HuH-7.5 (cell line): ENCODE measurements at places on chromosomes 1 and 21.

DNA sequence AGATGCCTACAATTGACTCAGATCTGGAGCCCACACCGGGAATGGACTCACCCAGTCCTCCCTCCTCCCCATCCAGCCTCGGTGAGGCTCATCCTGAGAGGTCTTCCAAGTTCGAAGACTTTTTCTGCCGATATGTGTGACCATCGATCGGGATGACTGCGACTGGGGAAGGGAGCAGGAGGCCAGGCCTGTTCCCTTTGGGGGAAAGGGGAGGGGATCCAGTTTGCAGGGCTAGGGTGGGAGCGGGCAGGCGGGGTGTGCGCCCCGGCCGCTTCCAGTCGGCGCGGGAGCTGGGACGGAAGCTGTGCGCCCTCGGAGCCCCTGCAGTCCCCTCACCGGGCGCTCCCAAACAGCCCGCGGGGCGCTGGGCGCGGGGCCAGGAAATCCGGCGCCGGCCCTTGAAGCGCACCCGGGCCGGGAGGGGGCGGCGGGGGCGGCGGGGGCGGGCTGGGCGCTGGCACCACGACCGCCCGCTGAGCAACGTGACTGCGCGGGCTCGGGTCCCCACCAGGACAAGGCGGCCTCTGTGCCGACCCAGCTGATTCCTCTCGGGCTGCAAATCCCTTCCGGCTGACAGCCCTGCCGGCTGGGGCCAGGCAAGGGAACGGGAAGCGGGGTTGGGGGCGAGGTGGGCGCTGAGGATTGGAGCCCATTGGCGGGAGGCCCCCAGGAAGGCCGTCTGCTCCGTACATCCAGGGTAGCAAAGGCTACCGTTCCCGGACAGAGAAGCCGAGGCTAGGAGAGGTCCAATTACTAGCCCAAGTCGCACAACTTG, 103.9 kb downstream of the EBNA1BP2 start:
- DNase-seq: no peak

DNA sequence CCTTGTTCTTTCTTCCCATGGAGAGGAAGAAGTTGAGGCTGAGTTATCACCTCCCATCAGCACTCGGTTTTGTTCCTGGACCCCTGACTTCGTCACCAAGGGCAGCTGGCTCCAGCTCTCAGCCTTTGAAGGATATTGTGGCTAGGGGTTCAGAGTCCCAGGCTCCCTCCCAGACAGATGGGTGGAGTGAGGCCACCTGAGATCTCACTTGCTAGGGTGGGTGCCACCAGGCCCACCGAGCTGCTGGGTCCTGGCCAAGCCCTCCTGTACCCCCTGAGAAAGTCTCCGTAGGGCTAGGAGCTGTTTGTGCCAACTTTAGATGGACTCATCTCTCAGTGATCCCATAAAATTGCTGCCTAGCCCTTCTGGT, 6.9 kb downstream of the MX2 start:
- DNase-seq: no peak

DNA sequence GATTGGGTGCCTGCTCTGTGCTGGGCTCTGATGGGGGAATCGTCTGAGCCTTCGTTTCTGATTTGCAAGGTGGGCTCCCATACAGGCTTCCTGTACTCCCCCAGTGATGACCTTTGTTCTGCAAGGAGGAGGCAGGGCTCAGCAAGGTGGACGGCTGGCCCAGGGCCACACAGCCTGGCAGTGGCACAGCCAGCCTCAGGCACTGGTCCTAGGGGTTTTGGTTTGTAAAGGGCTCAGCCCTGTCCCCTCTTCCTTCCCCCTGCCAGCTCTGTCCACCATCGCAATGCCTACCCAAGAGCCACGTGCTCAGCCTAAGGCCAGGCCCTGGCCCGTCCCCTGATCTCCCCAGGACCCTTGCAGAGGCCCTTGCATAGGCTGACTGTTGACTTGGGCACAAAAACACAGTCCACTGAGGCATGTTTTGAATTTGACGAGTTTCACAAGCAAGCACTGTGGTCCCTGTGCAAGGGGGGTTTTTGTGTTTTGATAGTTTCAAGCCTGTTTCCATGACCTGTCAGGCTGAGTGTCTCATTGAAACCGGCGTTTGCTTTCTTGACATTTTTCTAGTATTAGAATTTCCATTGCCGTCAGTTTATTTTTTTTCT, 39.5 kb upstream of the TNFRSF1B start:
- no peak for DNase-seq

DNA sequence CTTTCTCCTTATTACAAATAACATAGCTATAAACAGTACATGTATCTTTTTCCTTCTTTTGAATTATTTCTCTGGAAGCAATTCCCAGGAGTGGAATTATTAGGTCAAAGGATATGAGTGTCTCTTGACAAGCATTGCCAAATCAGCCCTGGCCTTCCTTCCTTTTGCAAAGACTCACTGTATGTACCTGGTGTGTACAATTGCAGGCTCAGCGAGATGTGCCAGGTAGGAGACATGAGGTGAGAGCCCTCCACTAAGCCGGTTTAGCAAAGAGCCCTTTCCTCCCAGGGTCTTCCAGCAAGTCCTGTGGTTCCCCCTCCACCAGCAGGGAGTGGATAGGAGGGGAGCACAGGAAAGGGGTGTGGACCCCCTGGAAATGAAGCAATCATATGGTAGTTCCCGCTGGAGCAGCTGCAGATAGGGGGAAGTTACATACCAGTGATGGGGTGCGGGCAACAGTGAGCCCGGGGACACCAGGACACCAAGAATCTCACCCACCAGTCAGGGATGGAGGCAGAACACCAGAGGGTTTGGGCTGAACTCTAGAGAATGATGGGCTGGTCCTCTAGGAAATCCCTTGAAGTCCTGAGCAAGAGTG, 18.3 kb downstream of the RCSD1 start:
- no peak for DNase-seq

DNA sequence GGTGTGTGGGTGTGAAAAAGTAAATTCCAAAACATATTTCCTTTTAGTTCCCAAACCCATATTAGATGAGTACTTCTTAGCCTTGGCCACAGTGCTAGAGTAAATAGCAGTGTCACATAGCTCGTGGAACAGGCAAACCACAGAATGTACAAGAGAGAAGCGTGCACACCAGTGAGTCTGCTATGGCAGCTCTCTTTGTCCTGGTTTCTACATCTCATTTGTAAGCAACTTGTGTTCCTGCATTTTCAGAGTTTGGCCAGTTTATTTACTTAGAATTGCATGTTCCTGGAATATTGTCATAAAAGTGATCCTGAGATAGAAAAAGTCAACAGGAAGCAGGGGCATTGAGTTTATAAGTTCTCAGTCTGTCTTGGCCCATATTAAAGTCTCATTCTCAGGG, 142.1 kb downstream of the DHRS3 start:
- no peak for DNase-seq

DNA sequence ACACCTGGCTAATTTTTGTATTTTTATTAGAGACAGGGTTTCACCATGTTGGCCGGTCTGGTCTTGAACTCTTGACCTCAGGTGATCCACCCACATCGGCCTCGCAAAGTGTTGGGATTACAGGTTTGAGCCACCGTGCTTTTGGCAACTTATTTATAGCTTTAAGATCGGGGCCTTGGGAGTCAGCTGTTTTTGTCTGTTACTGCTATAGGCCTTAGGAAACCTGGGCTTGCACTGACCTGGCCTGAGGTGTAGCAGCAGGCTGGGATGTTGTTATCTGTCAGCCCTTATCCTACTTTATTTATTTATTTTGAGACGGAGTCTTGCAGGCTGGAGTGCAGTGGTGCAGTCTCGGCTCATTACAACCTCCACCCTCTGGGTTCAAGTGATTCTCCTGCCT, 11.4 kb downstream of the SZRD1 start:
- DNase-seq: no peak

DNA sequence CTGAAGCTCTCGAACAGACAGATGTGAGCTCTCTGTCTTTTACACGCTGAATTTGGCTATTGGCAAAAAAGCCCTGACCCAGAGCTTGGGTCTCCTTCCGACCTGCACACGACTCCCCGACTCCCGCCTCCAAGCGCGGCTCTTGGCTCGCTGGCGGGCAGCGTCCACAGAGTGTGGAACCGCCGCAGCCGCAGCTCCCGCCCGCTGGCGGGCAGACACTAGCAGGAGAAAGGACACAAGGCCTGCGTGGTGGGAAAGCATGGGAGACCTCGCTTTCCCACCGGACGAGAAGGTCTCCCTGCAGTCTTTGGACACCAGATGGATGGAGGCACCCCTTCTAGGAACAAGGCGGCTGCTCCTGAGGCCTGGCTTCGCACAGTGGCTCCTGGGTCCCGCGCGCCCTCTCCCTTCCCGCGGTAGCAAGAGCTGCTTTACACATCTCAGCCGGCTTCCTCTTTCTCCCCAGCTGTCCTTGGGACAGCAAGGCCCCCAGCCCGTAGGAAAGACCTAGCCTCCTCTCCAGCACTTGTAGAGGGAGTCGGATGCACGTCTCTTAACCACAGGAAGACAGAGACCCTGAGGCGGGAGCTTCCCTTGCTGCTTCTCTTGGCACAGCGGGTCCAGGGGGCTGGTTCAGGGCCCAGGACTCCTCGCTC, 92.1 kb downstream of the PRKAB2 start:
- DNase-seq: no peak

DNA sequence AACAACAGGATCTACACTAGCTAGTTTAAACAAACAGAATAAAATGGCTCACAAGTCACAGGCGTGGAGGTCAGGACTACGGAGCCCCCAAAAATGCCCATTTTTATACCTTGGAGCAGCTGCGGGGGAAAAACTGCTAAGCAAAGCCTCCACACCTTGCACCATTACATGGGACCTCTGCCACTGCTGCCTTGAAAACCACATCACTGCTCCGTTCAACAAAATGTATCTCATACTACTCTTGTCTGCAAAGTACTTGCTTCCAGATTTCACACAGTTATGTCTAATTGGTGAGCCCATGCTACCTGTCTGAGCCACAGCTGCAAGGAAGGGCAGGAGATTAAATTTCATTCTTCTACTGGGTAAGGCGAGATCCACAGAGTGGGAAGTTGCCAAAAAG, 24.4 kb downstream of the MRPL39 start:
- DNase-seq: no peak

DNA sequence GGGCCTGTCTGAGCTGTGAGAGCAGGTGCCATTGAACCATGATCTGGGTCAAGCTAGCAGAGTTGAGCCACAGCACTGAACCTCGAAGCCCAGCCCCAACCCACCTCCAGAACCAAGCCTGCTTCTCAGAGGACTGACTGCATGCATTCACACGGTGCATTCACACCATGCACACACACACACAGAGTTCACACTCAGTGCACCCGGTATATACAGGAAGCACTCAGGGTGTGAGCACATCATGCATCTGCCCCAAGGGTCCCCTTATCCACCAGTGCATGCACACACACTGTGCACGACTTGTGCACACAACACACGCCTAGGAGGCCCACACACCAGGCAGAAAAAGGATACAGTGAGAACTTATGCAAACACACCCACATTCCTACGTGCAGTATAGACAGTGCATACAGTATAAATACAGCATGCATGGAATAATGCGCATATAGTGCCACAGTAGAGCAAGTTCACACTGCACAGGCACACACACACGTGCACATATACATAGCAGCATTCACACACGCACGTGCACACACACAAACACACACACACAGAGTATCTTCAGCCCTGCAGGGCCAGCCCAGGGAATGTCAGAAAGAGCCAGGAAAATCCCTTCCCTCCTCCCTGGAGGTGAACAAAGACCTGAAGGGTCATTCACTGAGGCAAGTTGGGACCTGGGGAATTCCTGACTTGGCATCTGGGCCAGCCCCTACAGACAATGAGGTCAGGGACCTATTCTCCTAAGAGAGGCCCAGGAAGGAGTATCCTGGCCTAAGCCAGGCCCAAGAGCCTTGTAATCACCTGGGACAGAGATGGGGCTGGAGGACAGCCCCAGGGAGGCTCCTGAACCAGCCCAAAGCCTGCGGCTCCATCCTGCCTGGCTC, 42.1 kb downstream of the CAMK2N1 start:
- no peak for DNase-seq

GRCh38 chr1:95197616-95198252, 36.3 kb upstream of the RWDD3 start:
- DNase-seq: no peak

DNA sequence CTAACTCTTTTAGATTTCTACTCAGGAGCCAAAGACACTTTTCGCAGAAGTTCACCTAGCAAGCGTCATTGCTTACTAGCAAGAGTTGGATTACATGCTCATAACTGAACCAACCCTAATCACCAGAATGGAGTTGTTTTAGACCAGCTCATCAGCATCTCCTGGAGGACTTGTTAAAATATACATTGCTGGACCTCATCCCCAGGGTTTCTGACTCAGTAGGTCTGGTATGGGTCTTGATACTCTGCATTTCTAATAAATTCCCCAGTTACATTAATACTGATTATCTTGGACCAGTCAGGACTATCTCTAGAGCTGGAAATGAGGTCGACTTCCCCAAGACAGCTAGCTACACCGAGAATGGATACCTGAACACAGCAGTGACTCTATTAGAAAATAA, 9.7 kb upstream of the PRDX6 start:
- DNase-seq: no peak

GRCh38 chr1:29783508-29784275, 547.4 kb downstream of the PTPRU start:
- no peak for DNase-seq

GRCh38 chr1:43437031-43437973, 16.4 kb downstream of the HYI start:
- DNase-seq: no peak
